ENCODE measurements at places on chromosomes 13 and 19. TPM values are rescaled to one million over a fixed set of nuclear protein-coding genes. Genes with fewer than 3 reads are reported as not detected.

ZNF763 gene
- 11.3 TPM for total RNA-seq

ADGRE2 gene
- total RNA-seq = not detected

DNA sequence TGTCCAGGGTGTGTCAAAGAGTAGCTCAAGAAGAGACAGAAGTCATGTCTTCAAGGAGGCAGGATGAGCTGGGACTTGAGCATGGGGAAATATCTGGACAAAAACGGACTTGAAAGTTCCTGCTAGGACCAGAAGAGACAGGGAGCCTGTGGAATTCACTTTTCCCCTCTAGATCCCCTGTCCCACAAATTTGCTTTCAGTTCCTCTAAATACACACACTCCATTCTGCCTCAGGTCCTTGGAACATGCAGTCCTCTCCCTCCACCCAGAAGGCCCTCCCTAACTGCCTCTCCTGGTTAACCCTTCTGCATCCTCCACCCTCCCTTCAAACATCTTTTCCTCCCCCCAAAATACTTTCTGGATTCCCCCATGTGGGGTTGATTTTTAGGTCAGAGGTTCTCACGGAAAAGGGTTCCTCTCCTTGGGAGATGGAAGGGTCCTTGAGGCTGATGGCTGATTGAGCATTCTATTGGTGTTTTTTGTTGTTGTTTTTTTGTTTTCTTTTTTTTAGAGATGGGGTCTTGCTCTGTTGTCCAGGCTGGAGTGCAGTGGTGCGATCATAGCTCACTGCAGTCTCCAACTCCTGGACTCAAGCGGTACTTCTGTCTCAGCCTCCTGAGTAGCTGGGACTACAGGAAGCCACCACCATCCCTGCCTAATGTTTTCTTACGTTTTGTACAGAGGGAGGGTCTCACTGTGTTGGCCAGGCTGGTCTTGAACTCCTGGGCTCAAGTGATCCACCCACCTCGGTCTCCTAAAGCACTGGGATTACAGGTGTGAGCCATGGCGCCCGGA, 6.9 kb upstream of the RETN start:
- no peak for DNase-seq

GRCh38 chr13:88544836-88545235, 873.7 kb downstream of the SLITRK5 start:
- DNase-seq = no peak

VSTM1 gene
- not detected for total RNA-seq

CYP2F1 gene
- total RNA-seq = not detected

DNA sequence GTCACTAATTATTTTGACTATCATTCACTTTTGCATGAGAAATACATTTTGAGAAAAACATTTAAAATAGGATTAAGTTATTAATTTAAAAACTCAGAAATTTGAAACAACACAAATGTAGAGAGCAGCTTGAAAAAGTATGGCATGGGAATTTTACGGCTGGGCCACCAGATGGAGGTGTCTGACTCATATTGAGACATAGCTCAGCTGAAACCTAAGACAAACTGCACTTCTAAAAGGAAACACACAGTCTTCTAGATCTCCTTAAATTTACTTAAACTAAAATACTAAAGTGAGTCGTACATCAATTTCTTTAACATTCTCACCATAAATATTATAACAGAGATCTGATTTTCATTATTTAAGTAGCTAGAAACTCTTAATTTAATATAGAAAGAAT, 41.9 kb upstream of the POSTN start:
- no peak for DNase-seq

DNA sequence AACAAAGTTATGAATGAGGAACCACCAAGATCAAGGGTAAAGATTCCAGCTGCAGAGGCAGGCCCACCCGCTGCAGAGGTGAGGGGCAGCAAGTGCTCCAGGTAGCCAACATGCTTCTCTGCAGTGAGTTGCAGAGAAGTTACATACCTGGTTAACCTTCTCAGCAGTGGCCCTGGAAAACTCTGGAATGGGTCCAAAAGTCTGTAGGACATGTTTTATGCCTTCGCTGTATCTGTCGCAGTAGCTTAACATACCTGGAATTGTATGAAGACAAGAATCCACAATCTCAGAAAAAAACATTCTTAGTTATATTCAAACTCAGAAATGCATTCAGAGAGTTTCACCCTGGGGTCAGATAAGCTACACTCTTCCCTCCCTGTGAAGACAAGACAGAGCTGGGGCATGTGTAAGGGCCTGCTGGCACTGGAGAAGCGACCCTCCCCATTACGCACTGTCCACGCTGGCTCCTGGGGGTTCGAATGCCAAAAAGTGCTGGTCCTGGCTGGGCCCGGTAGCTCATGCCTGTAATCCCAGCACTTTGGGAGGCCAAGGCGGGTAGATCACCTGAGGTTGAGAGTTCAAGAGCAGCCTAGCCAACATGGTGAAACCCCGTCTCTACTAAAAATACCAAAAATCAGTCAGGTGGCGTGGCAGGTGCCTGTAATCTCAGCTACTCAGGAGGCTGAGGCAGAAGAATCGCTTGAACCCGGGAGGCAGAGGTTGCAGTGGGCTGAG, 121.0 kb downstream of the CRYL1 start:
- no peak for DNase-seq

IGFL1 gene
- total RNA-seq = not detected

GRCh38 chr13:80141123-80141849, 199.6 kb downstream of the SPRY2 start:
- no peak for DNase-seq

- DNase-seq = no peak
These were observed 15.3 kb downstream of the TNFSF14 start for GRCh38 chr19:6654347-6655310.

GRCh38 chr13:94617389-94618000, 15.8 kb downstream of the GPR180 start:
- DNase-seq = peak; percentile 65

DNA sequence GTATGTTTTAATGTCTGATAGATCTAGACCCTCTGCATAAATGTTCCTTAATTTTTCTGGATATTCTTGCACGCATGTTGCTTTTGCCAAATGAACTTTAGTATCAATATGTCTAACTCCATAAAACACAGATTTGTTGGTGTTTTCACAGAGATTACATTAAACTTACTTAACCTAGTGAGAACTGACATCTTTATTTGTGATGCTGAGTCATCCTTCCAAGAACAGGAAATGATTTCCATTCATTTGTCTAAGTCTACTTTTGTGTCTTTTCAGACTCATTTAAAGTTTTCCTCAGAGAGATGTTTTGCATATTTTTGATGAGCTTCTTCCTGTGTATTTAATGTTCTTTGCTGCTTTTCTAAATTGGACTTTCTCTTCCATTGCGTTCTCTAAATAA, 184.0 kb downstream of the SLC7A1 start:
- DNase-seq = no peak

DNA sequence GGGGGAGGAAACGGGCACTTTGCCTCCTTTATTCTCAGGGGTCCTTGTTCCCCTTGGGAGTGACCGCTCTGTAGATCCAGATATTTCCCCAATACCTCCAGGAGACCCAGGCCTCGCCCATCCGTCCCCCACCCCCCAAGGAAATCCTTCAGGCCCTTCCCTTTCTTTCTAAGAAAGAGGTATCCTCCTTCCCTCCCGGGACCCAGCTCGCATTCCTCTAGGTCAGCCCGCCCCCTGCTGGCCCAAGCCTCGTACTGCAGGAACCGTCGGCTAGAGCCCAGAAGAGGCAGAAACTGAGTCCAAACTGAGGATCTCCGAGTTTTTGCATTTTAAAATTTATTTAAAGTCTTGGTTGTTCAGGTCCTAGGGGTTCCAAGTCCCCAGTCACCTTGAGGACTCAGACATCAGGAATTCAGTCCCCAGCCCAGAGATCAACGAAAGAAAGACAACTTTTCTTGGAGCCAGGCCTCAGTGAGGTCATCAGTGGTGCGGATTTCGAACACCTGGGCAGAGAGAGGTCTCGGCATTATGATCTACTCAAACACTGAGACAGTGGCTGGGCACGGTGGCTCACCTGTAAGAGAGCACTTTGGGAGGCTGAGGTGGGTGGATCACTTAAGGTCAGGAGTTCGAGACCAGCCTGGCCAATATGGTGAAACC, 7.5 kb upstream of the LRFN1 start:
- peak; percentile 80 for DNase-seq

CYSLTR2 gene
- 2.1 TPM for total RNA-seq

- no peak for DNase-seq
These were observed 58.5 kb downstream of the TRPM4 start for GRCh38 chr19:49216071-49216470.

DNA sequence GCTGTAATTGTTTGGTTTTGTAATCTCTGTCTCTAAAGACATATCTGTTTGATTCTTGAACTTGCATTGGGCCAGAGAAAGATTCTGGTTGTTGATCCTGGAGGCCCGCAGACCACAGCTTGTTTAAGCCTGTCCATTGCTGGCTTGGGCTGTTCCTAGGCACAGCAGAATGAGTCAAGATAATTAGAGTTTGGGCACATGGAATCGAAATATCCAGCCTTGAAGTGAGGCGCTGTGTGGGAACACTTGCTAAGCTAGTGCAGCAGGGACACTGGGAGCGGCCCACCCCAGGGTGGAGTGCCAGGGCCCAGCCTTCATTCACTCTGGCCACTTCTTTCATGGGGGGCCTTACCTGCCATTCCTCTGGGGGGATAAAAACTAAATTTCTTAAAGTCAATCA, 219.7 kb downstream of the LMO7 start:
- DNase-seq = no peak

PSG3 gene
- total RNA-seq = not detected

- no peak for DNase-seq
These were observed 14.1 kb upstream of the CCNA1 start for GRCh38 chr13:36418022-36418805.

- DNase-seq = no peak
These were observed 40.7 kb upstream of the ATP11A start for GRCh38 chr13:112648966-112649690.

DNA sequence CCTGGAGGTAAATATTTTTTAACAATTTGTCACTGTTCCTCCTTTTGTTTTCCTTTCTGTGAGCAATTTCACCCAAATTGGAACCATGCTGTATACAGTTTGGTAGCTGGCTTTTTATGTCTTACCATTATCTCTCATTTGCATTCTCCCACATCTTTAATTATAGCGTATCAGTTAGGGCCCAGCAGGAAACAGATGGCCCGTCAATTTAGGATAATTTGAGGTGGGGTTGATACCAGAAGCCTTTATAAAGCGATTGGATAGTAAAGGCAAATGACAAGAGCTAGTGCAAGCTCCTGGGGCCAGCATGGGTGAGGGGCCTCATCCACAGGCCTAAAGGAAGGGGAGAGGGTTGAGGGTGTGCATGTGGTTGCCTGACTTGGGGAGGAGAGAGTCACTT, 3.8 kb upstream of the IFNL4 start:
- DNase-seq = no peak

- DNase-seq = no peak
These were observed 1284.5 kb downstream of the SLITRK1 start for GRCh38 chr13:82597747-82598146.

DNA sequence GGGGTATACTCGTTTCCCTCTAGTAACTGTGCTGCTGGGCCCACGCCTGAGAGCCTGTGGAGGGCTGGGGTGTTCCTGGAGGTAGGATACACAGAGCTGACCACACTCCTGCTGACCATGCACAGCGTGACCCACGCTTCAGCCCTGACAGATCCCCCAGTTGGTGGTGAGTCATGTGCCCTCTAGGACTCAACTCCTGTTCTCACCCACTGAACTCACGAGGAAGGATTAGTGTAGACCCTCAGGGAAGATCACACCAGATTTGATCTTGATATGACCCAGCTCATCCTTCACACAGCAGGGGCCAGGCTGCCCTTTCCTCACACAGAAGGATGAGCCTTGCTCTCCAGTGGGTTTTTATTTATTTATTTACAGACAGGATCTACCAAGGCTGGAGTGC, 13.3 kb upstream of the ACP7 start:
- DNase-seq = no peak

KLK2 gene
- total RNA-seq = not detected

GRCh38 chr13:109271555-109272541, 514.5 kb downstream of the IRS2 start:
- DNase-seq = no peak

DNA sequence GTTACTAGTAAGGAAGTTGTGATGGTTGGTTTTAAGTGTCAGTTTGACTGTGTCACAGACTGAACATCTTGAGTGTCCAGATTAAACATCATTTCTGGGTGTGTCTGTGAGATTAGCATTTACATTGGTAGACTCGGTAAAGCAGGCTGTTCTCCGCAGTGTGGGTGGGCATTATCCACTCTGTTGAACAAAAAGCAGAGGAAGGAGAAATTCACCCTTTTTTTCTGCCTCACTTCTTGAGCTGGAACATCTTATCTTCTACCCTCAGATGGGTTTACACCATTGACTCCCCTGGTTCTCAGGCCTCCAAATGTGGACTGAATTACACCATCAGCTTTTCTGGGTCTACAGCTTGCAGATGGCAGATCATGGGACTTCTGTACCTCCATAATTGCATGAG, 63.7 kb upstream of the ZDHHC20 start:
- DNase-seq = no peak

DNA sequence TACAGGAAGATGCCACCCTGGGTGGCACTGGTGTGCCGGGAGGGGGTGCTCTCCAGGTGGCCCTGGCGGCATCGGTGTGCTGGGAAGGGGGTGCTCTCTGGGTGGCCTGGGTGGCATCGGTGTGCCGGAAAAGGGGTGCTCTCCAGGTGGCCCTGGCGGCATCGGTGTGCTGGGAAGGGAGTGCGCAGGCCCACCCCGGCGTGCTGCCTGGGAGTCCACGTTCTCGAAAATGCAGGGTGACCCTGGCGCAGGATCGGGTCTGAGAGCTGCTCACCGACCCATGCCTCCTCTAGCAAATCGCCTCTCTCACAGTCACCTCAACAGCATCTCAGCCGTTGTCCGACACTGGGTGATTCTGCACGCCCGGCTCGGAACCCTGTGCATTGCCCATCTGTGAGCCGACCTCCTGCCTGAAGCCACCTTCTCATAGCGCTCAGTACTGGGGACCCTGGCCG, 36.4 kb downstream of the RASA3 start:
- no peak for DNase-seq

DNA sequence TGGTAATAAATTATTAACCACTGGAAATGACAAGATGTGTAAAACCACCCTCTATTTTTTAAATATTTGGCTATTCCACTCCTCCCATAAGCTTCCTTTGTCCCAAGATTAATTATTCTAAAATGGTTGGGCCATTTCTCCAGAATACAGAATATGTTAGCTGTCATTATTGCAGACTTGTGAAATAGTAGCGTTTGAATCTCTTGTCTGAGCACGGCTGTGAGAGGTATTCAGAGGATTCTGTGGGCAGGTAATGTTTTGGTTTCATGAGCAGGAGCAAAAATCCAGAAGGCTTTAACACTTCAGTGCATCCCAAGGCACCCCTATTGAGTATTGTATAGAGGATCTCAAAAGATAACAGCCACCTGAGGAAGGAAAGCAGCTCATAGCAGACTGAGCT, 256.0 kb downstream of the UQCRFS1 start:
- DNase-seq = no peak

DNA sequence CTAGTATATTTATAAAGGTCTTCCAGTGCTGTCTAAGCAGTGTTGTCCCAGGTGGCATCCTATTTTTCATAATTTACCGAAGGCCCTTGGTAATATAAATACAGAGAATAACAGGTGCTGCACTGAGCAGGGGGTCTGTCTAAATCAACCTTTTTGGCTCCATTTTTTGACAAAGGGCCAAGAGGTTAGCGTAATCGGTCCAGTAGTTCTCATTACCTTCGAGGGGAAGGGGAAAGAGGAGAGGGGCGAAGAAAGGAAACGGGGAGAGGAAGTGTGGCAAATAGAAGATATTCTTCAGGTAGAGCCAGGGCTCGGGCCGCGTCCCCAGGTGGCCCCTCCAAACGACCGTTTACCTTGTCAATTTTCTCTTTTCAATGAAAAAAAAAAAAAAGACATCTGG, 749 bp upstream of the PAN3 start:
- no peak for DNase-seq

GRCh38 chr13:23610966-23611491, 40.8 kb downstream of the TNFRSF19 start:
- no peak for DNase-seq
